ENCODE measurements at places on chromosomes 7 and 10.

GRCh38 chr7:108307595-108307994 lies 148.6 kb downstream of the NRCAM start:
- DNase-seq = no peak

GRCh38 chr10:78286186-78286585 lies 252.5 kb downstream of the RPS24 start:
- DNase-seq = no peak

- DNase-seq = no peak
These were observed 174.2 kb downstream of the KIAA1217 start for GRCh38 chr10:24382979-24383663.

- DNase-seq = no peak
These were observed 10.0 kb upstream of the IFIT5 start for GRCh38 chr10:89404104-89405047.

GRCh38 chr7:93910076-93910994 lies 4.0 kb downstream of the GNGT1 start:
- DNase-seq = no peak

DNA sequence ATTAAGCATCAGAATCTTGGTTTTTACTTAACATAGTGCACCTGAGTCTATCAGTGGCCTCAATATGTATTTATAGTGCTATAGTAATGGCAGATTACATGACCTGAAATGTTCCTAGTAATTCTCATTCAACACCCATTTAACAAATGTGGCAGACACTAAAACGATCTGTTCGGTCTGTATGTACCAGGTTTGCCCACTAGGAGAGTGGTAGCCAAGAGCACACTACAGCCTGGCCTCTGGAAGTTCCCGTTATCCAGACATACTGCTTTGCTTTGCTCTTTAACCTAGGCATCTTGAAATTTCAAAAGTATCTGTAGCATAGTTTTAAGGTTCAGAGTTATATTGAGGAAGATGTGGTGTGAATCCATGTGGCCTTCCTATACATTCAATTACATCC lies 395.7 kb upstream of the NRG3 start:
- no peak for DNase-seq

- no peak for DNase-seq
These were observed 7.7 kb downstream of the GHRHR start for GRCh38 chr7:30971440-30971839.

DNA sequence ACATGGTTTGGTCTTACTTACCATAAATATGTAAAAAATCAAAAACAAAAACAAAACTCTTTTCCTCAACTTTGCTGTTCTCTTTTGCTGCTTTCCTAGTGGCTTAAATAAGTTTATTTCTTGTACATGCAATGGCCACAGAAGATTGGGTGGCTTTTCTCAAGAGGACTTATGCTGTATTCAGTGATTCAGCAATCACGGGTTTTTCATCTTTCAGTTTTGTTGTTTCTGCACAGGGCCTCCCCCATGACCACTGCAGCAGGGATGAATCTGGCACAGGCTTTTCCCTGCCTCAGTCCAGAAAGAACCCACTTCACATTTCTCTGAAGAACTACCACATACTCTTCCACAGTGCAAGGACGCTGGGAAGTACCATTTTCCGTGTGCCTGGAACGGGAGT lies 355.0 kb downstream of the RNLS start:
- DNase-seq = no peak

DNA sequence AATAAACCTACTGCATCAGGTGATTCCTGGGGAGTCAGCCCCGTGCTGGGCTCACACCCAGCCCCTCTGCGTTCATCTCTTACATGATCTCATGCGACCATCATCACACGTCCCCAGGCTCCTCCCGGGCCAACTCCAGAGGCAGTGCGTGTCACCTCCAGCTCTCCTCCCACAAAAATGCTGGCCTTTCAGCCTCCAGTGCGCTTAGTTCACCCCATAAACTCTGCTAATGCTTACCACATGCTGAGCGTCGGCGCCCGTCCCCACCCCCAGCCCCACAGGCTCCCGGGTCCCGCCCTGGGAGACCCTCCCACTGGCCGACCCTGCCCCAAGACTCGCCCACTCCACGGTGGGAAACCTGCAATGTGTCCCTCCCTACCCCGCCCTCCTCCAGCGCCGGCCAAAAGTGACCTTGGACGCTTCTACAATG lies 816 bp upstream of the SDK1 start:
- no peak for DNase-seq

- DNase-seq = no peak
These were observed 67.4 kb downstream of the VWC2 start for GRCh38 chr7:49840751-49841405.

DNA sequence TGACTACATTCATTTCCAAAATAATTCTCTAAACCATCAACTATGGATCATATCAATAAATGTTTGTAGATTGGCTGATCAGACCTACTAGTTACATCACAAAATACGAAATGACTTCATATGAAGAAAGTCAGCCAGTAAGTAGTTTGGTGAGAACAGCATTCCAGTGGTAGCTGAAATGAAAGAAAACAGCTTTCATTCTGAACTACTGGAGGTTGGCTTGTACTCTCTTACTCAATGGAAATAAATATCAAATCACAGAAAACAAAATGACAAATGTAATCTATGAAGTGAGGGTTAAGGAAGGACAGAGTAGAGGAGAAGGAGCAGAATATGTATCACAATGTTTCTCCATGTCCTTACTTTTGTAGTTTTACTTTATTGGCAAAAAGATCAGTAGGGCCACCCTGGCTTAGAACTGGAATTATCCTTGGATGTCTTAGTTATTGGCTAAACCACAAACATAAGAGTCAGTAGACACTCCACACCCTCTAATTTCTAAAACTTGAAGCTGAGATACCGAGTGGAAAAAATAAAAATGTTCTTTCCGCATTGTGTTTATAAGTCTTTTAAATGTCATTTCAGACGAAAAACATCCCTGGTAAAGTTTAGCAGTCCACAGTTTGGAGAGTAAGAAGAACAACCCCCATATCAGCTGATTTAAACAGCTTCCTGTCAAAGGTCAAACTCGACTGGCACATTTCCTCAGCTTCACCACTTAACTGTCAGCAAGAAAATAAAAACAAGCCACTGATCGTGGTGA lies 74.0 kb upstream of the DGKI start:
- DNase-seq = no peak

- no peak for DNase-seq
These were observed 122.8 kb downstream of the PRLHR start for GRCh38 chr10:118472415-118473304.

- DNase-seq = no peak
These were observed 80.8 kb downstream of the DNAJB9 start for GRCh38 chr7:108650467-108650866.

DNA sequence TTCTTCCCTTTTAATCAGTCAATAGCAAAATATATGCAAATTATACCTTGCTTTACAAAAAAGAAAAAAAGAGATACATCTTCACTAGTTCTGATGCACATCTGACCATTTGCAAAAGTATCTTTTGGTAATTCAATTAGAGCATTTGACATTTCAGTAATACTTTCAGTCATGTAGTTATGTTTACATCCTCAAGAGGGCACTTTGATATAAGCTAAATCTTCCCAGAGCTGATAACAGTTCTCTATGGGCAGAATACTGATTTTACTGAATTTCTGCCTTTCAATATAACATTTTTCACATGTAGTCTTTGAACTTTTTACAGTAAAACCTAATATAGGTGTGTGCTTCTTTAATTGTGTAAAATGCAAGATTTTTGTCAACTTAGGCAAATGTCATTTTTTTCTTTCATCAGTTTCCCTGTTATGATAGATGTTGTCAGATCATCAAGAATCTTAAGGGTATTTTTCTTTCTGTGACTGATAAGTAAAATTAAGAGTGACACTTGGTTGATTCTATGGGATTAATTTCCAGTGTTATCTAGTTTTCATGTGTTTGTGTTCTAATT lies 703.5 kb upstream of the SEMA3D start:
- no peak for DNase-seq

DNA sequence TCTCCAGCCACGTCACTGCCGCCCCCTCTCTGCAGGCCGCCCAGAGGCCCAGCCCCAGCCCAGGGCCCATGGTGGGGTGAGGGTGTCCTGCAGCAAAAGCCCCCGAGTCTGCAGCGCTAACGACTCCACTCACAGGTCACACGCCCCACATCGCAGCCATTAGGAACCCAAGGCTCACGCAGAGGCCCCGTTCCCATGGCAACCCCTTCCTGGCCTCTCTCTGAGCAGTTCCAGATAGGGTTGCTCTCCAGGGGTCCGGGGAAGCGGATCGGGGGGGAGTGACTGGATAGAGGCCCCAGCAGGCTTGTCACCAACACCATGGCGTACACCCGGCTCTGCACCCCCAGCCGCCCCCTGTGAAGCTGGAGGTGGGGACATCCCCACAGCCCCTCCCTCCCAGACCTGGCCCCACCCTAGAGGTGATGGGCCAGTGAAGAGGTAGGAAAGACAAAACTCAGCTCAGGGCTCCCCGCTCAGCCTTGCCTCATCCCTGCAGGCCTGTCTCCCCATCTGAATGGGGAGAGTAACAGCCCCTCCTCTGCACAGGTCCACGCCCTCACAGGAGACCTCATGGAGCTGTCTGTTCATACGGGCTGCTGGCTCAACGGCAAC lies 41.2 kb downstream of the TNRC18 start:
- no peak for DNase-seq

DNA sequence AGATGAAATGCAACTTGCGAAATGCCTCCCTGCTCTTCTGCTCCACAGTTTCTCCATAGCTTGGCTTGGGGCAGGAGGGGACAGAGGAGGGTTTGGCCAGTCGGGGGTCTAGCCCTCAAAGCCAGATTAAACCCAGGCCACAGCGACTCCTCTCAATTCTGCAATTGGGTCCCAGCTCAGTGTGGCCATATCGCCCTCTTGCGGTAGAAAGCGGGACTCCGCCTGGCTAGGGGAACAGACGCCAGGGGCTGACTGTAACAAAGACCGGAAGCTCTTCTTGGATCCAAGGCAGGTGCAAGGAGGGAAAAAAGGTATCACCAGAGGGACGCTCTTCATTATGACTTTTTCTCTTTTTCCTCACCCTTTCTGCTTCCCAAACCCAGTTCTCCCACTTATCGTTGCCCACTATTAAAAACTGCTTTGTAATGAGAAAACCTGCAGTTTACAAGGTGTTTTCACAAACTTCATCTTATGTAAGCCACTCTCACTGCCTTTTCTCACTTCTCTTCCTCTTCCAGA lies 36.6 kb upstream of the TNPO3 start:
- peak; percentile 58 for DNase-seq

- DNase-seq = no peak
These were observed 195.4 kb downstream of the SKIDA1 start for GRCh38 chr10:21329995-21330627.

All from GDM1 (cell line).